Upper lobe of left lung (tissue), 6 donors: ENCODE measurements at places on chromosomes 5 and 9. TPM values are rescaled to one million over a fixed set of nuclear protein-coding genes. Genes with fewer than 3 reads are reported as not detected.

DNA sequence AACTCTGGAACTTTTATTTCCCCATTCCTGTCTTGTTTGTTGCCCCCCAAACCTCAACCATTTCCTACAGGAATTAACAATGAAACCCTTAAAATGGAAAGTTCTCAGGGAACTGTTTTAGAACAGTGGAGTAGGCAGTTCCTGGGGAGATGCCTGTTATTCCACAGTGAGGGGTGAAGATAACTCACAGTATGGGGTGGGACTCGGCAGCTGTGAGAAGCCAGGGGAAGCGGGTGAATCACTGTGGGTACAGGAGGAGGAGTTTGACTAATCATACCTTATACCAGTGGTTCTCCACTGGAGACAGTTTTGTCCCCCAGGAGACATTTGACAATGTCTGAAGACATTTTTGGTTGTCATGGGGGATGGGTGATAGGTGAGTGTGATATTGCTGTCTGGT is 36.9 kb upstream of the GLRA1 start:
- no peak for DNase-seq
- no peaks in the 10 kb centered on the region for H3K27me3 ChIP-seq
- H3K27ac ChIP-seq: no peak overlapping the region
- H3K4me1 ChIP-seq: no peaks in the 10 kb centered on the region
- no peak overlapping the region for H3K4me3 ChIP-seq

DNA sequence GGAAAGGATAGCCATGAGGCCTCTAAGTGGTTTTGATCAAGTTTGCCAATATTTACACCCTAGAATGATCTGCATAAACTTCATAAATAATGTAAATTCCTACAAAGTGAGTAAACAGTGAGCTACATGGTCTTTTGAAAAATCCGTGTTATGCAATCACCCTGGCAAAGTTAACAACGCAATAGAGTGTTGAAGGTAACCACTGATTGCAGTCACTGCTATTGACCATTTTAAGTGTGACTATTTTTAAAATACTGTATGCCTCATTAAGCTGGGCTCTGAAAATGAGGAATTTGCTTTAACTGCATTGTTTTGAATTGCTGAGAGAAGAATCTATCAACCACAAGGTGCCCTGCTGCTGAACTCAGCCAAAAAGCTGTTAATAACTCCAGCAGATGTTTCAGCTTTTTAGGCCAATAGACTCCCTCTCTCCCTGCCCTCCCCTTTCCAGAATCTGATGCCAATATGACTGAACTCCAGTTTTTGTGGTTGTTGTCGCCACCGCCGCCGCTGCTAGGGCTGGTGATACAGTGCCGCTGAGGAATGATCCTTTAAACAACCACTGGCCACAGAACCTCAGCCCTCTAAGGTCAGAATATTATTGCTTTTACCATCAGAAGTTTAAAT is 35.3 kb upstream of the SMARCA2 start:
- no peak for DNase-seq
- H3K4me3 ChIP-seq: no peak overlapping the region
- H3K4me1 ChIP-seq: peaks cover 4% of the 10 kb centered on the region
- no peaks in the 10 kb centered on the region for H3K27me3 ChIP-seq
- H3K27ac ChIP-seq: peak overlapping the region; percentile 48
- no peaks in the 10 kb centered on the region for H3K36me3 ChIP-seq

DNA sequence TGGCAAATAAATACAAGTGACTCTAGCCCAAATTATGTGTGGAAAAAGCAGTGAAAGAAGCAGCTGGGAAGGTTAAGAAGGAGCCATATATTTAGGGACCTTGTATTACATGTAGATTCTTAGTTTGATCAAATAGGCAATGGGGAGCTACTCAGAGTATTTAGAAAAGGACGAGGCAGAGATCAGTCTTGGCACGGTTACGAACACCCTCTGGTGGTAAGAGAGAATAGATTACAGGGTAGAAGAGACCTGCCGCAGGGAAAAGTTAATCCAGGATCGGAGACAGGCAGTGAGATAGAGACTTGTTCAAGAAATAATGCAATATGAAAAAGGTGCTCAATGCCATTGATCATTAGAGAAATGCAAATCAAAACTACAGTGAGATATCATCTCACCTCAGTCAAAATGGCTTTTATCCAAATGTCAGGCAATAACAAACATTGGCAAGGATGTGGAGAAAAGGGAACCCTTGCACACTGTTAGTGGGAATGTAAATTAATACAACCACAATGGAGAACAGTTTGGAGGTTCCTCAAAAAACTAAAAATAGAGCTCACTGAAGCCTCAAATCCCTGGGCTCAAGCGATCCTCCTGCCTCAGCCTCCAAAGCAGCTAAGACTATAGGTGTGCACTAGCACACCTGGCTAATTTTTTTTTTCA is 12.0 kb downstream of the INIP start:
- no peak overlapping the region for H3K4me3 ChIP-seq
- H3K4me1 ChIP-seq: peaks cover 5% of the 10 kb centered on the region
- H3K36me3 ChIP-seq: peaks cover 3% of the 10 kb centered on the region

DNA sequence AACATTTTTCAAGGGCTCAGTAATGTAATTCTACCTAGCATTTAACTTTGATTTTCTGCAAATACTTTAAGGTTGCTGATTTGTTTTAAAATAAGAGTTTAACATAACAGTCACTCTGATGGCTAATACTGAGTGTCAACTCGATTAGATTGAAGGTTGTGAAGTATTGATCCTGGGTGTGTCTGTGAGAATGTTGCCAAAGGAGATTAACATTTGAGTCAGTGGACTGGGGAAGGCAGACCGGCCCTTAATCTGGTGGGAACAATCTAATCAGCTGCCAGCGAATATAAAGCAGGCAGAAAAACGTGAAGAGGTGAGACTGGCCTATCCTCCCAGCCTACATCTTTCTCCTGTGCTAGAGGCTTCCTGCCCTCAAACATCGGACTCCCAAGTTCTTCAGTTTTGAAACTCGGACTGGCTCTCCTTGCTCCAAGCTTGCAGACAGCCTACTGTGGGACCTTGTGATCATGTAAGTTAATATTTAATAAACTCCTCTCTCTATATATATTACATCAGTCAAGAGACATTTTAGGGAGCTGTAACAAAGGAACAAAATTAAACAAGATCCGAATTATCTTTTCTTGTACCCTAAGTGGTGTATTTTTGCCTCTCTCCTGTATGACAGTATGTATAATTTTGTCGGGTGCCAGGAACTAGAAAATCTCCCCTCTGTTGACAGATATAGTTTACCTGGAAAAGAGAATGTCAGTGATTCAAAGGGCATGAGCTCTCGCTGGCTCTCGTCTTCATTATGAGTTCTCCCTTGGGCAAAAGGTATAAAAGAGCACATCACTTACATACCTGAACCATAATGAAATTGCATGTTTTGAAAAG is 576.1 kb downstream of the LRRC70 start:
- DNase-seq: no peak
- no peaks in the 10 kb centered on the region for H3K36me3 ChIP-seq
- H3K27me3 ChIP-seq: no peaks in the 10 kb centered on the region
- H3K27ac ChIP-seq: no peak overlapping the region

The NR5A1 gene
- not detected for total RNA-seq

DNA sequence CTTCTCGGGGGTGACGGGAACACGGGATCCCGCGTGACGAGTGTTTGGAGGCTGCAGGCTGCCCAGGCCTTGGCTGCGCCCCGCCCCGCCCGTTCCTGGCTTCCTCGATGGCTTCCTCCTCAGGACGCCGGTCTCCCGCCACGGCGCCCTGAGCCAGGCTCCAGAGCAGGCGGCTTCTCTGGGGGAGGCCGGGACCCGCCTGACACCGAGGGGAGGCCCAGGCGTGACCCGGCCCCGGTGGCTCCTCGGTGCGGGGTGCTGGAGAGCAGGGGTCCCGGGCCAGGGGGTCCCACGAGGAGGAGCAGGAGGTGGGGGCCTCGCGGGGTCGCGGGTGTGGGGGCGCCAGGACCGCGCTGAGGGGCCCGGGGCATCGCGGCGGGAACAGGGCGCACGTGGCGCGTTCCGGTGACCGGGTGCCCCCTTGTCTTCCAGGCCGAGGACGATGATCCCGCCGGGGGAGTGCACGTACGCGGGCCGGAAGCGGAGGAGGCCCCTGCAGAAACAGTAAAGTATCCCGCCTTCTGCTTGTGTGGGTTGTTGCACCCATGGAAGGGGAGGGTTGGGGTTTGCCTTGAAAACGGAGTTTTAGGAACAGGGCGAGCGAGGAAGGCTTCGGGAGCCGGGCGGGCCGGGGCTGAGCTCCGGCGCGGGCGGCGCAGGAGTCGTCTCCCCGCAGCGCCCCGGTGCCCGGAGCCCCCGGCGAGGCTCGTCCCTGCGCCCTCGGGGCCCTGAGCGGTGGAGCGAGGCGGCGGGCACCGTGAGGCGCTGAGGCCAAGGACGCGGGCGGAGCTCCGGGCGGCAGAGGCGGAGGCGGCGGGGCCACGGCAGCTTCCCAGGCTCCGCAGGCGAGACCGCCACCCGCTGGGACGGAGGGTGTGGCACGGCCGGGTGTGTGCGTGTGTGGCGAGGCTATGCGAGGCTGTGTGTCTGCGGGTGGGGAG is 22.2 kb downstream of the AHRR start:
- H3K36me3 ChIP-seq: no peaks in the 10 kb centered on the region
- H3K4me1 ChIP-seq: peaks cover 3% of the 10 kb centered on the region
- no peaks in the 10 kb centered on the region for H3K27me3 ChIP-seq
- no peak overlapping the region for H3K27ac ChIP-seq
- peak; percentile 92 for DNase-seq

The BRIX1 gene
- 19.2 TPM for total RNA-seq

- H3K4me3 ChIP-seq: no peak overlapping the region
- no peak for DNase-seq
- no peak overlapping the region for H3K27ac ChIP-seq
- no peaks in the 10 kb centered on the region for H3K27me3 ChIP-seq
Observed at GRCh38 chr9:75788006-75788634, 102.4 kb upstream of the PCSK5 start.

DNA sequence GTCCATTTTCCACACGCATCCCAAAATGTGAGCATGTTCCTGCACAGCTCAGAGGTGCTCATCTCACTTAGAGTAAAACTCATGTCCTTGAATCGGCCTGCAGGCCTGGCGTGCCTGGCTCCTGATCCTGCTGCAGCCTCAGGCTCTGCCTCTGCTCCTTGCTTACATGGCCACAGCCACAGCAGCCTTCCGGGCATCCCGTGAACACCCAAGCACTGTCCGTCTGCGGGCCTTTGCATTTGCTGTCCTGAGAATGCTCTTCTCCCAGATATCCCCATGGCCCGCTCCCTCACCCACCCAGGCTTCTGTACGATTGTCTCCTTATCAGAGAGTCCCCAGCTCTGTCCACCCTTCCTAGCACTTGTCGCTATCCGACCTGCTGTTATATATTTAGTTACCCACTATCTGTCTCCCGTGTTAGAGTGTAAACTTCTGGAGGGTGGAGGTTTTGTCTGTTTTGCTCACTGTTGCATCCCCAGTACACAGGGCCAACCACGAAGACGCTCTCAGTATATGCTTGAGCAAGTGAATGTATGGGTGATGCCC is 21.9 kb downstream of the FGF18 start:
- H3K4me3 ChIP-seq: no peak overlapping the region
- H3K4me1 ChIP-seq: peaks cover 4% of the 10 kb centered on the region
- no peak overlapping the region for H3K27ac ChIP-seq
- no peaks in the 10 kb centered on the region for H3K36me3 ChIP-seq
- no peaks in the 10 kb centered on the region for H3K27me3 ChIP-seq
